ENCODE measurements at places on chromosomes 1 and 21.

- H3K27ac ChIP-seq = peak overlapping the region; percentile 98
- H3K4me1 ChIP-seq = peaks cover 40% of the 10 kb centered on the region
- no peaks in the 10 kb centered on the region for H3K27me3 ChIP-seq
- H3K4me3 ChIP-seq = peak overlapping the region; percentile 91
- DNase-seq = peak; percentile 87
Measured at GRCh38 chr1:45306319-45306718, 20.4 kb upstream of the HPDL start.

DNA sequence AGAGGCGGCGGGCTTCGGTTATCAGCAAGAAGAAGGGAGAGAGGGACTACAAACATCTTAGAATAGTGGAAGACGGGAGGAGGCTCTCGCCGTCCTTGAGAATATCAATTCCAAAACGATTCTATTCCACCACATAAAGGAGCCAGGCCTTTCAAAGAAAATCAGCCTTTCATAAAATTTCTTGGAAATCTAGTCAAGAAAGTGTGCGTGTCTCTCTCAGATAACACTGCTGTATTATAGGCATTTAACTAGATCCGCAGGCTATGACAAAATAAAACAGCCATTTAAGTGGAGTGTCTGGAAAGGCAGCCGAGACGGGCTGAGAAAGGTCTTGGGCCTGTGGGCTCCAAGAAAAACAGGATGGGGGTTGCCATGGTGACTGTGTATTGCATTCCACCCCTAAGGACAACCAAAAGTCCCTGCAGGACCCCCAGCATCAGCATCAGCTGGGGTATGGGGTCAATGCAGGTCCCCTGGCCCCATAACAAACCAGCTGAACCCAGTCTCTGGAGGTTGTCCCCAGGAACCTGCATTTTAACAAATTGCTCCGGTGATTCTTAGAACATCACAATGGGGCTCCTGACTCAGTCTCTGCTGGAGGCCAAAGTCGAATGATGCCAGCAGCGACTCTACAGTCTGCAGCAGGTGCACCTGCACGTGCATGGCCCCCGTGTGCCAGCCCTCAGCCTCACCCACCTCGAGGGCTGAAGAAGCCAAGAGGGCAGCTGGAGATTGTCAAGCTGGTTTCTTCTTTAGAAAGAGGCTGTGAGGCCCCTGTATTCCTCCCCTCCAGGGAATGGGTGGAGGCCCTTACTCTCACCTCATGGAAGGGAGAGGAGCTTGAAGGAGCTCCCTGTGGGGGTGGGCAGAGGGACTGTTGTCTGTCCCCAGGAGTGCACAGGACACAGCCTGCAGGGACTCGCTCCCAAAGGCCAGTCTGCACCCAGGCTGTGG is 287.4 kb downstream of the NPHP4 start:
- DNase-seq = no peak
- H3K27ac ChIP-seq = no peak overlapping the region
- H3K27me3 ChIP-seq = no peaks in the 10 kb centered on the region
- H3K4me1 ChIP-seq = no peaks in the 10 kb centered on the region
- H3K4me3 ChIP-seq = no peak overlapping the region

DNA sequence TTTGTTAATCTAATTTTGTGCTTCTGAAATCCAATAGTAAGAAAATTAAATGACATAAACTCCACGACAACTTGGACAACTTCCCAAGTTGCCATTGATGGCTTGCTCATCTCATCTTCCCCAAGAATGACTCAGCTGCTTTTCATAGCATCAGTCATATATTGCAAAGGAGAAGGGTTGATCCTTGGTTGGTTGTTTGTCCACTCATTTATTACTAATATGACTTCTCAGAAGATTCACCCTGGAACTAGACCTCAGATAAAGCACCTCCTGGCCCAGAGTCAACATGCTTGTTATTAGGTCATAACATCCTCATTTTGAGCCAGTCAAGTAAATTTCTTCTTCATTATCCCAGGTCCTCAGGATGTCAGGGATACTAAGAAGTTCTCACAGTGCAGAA is 2.3 kb upstream of the LCE3D start:
- H3K4me1 ChIP-seq = no peaks in the 10 kb centered on the region
- H3K27me3 ChIP-seq = peaks cover 8% of the 10 kb centered on the region
- no peak overlapping the region for H3K27ac ChIP-seq
- DNase-seq = no peak
- no peaks in the 10 kb centered on the region for H3K36me3 ChIP-seq

- no peak overlapping the region for H3K4me3 ChIP-seq
- H3K27ac ChIP-seq = no peak overlapping the region
- no peaks in the 10 kb centered on the region for H3K4me1 ChIP-seq
Measured at GRCh38 chr1:37325010-37325409, 149.4 kb upstream of the ZC3H12A start.

GRCh38 chr1:27391511-27392095 is 819 bp upstream of the GPR3 start:
- H3K36me3 ChIP-seq = no peaks in the 10 kb centered on the region
- peaks cover 17% of the 10 kb centered on the region for H3K4me1 ChIP-seq
- H3K27ac ChIP-seq = peak overlapping the region; percentile 89
- H3K27me3 ChIP-seq = no peaks in the 10 kb centered on the region

DNA sequence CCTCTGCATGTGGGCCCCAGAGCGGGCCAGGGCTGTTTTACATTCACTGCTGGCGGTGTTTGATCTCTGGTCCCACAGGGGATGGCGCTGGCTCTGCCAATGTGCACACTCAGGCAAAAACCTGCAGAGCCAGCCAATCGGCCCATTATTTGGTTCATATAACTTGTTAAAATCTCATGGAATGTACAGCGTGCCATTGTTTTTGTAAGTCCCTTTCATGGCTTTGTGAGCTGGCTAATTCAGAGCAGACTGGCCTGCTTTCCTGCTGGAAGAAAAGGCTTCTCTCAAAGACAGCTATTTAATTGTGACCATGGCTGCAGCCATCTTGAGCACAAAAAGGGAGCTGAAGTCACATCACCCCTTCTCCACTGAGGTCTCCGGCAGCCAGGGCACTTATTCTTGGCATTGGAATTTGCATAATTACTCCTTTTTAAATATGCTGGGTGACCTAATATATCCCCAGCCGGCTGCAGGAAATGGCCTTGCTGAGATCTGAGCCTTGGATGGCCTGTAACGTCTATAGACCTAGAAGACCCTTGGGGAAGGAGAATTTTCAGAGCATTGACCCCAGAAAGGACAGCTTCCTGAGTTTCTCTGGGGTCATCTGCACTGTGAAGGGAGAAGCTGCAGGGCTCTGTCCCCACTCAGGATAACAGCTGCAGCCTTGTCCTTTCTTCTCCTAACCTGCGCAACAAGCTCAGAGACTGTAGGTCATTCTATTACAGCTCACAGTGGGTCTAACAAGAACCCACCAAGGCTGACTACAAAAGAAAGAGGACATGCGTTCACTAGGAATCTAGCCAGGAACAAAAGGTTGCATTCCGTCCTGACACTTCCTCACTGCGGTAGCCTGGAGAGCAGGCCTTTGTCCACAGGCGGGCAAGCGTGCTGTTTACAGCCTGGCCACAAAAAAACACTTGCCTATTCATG is 45.8 kb downstream of the BCAR3 start:
- no peak overlapping the region for H3K27ac ChIP-seq
- no peaks in the 10 kb centered on the region for H3K27me3 ChIP-seq
- no peak for DNase-seq

GRCh38 chr1:213041443-213041842 is 9.6 kb upstream of the RPS6KC1 start:
- H3K27ac ChIP-seq = no peak overlapping the region
- H3K36me3 ChIP-seq = no peaks in the 10 kb centered on the region
- H3K4me1 ChIP-seq = peaks cover 7% of the 10 kb centered on the region
- DNase-seq = no peak
- H3K4me3 ChIP-seq = no peak overlapping the region
- peaks cover 10% of the 10 kb centered on the region for H3K27me3 ChIP-seq

- H3K4me1 ChIP-seq = peaks cover 75% of the 10 kb centered on the region
- peak overlapping the region; percentile 87 for H3K27ac ChIP-seq
- no peaks in the 10 kb centered on the region for H3K27me3 ChIP-seq
- DNase-seq = peak; percentile 83
- peak overlapping the region; percentile 52 for H3K4me3 ChIP-seq
- H3K36me3 ChIP-seq = no peaks in the 10 kb centered on the region
Measured at GRCh38 chr1:154419620-154420571, 14.8 kb downstream of the IL6R start.

Data from activated CD8-positive, alpha-beta T cell treated with anti-CD3 and anti-CD28 coated beads for 36 hours (primary cell).